ENCODE measurements at places on chromosomes 6 and 20. TPM values are rescaled to one million over a fixed set of nuclear protein-coding genes. Genes with fewer than 3 reads are reported as not detected.

DNA sequence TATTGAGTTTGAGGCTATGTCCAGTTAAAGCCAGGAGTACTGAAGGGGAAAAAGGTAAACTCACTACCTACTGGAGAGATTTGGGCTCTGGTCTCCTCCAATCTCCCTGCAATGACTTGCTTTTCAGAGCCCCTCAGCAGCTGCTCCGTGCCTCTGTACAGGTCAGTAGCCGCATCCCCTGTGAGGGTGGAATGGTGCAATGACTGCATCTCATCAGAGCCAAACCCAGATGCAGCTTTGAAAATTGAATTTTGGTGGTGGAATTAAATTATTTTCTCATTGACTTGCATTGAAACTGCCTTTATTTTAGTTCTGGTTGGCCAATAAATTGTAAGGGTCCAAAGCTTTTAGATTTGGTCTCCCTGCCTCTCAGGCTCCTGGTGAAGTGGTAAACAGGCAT lies 166.7 kb downstream of the DLL1 start:
- peaks cover 16% of the 10 kb centered on the region for H3K27me3 ChIP-seq
- no peak for DNase-seq
- no peaks in the 10 kb centered on the region for H3K4me1 ChIP-seq
- no peak overlapping the region for H3K27ac ChIP-seq
- peaks cover 8% of the 10 kb centered on the region for H3K36me3 ChIP-seq

DNA sequence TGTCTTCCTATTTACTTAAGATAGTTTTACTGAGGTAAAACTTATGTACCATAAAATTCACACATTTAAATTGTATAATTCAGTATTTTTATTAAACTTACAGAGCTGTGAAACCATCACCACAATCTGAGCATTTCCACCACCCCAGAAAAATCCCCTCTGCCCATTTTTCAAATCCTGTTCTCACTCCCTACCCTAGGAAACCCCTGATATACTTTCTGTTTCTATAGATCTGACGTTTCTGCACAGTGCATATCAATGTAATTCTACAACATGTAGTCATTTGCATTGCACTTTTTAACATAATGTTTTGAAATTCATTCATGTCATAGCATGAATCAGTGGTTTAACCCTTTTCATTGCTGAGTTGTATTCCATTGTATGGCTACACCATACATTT lies 96.7 kb upstream of the OPRM1 start:
- no peak for DNase-seq
- no peak overlapping the region for H3K4me3 ChIP-seq
- no peak overlapping the region for H3K27ac ChIP-seq
- H3K36me3 ChIP-seq: no peaks in the 10 kb centered on the region
- no peaks in the 10 kb centered on the region for H3K4me1 ChIP-seq

NR2E1 gene
- not detected for total RNA-seq

PROKR2 gene
- not detected for total RNA-seq

GRCh38 chr20:47379433-47380150 lies 23.1 kb upstream of the ZMYND8 start:
- peaks cover 36% of the 10 kb centered on the region for H3K4me1 ChIP-seq
- DNase-seq: no peak
- peak overlapping the region; percentile 40 for H3K27ac ChIP-seq
- no peaks in the 10 kb centered on the region for H3K27me3 ChIP-seq
